ENCODE measurements at places on chromosomes 2 and 18.

DNA sequence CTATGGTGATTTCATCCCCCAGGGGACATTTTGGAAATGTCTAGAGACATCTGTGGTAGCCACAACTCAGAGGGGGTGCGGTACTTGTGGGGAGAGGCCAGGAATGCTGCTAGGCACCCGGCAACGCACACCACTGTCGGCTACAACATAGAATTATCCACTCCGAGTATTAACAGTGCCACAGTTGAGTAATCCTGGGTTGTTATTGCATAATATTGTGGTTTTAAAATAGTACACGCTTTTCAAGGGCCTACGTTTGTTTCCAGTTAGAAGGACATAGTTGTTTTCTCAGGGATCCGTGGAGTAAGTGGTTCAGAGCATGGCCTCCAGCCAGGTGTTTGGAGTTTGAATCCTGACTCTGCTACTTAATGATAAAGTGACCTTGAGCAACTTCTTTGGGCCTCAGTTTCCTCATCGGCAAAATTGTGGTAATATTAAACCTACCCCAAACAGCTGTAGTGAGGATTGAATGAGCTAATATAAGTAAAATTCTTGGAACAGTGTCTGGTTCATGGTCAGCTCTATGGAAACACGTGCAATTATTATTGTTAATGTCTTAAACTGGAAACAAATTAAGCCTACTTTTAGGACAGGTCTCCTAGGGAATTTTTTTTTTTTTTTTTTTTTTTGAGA lies 24.5 kb downstream of the CYP27A1 start:
- no peak for DNase-seq

DNA sequence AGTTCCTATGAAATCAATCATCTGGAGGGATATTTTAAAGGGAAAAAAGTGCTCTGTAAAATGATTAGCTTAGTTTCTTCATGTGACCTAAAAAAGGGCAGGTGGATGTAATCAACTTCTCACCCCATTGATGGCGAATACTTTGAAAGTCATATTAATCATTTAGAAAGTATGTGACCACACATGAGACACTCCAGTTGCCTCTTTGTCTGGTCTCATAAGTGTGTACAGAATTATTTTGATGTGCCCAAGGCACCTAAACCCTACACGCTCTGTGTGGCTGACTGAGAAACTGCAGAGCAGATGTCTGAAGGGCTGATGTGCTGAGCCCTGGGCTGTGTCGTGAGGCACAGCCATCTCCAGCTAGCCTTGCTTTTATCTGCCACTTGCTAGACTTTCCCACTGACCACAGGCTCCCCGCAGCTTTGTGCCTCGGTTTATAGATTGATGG lies 26.9 kb downstream of the SGPP2 start:
- DNase-seq = no peak

DNA sequence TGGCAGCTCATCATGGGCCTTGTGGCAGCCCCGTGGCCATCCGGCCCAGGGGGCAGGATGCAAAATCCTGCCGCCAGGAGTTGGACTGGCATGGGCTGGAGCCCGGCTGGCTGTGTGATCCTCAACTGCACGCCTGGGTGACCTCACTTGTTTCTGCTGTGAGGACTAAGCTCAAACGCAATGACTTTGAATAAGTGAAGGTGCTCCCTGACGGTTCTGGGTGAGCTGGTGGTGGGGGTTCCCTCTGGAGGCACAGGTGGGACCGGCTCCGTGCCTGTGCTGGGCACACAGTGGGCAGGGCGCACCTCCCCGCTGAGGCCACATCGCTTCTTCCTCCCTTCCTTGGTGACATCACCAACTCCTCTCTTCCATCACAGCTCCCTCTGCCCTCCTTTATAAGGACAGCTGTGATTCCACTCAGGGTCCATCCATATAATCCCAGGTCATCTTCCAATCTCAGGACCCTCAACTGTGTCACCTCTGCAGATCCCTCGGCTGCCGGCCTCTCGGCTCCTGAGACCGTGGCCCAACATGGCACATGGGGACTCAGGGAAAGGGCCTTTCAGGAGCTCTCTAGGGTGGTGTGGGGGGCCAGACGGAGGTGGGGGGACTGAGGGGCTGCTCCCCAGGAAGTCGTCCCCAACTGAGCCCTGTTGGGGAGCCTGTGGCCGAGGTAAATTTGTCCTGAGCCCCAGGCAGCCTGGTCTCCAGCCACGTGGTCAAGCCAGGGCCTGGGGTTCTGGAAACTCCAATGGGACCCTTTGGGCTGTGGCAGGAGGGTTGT lies 75.5 kb upstream of the ODC1 start:
- no peak for DNase-seq

GRCh38 chr2:224722250-224722649 lies 6.1 kb upstream of the CCDC195 start:
- no peak for DNase-seq
